Thymus (tissue), 14 donors: ENCODE measurements at places on chromosomes 2 and 18. TPM values are rescaled to one million over a fixed set of nuclear protein-coding genes. Genes with fewer than 3 reads are reported as not detected.

The GAD1 gene
- total RNA-seq, result 1.0 TPM

The AAK1 gene
- 17.4 TPM for total RNA-seq

The ADD2 gene
- total RNA-seq, result 0.90 TPM

The ABCG8 gene
- total RNA-seq, result under 0.01 TPM

The CDH7 gene
- total RNA-seq, result 2.5 TPM

DNA sequence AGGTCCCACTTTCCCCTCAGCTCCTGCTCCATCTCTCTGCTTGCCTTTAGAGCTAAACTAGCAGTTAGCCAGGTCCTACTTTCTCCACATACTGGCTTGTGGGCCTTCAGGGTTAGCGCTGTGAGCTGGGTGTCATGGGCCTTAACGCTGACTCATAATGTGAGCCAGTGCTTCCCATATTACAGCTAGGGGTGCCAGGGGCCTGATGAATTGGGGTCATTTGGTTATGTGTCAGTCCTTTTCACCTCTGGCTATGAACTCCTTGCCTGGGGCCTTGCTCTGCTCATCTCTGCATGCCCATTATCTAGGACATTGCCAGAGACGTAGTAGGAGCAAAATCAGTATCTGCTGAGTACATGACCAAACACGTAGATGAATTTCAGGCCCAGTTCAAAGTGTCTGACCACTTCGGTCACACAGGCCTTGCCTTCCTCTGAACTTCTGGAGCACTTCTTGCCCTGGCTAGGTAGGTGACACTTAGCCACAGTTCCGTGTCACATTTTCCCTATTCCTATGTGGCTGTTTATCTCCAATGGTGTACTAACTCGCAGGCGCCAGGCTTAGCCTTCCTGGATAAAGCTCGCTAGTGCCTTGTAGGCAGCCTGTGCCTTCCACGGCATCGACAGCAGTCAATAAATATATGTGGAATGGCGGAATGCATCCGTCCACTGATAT is 103.2 kb upstream of the SIX3 start:
- no peak overlapping the region for H3K4me3 ChIP-seq
- H3K27me3 ChIP-seq, result no peaks in the 10 kb centered on the region
- H3K36me3 ChIP-seq, result no peaks in the 10 kb centered on the region
- no peak for DNase-seq
- no peaks in the 10 kb centered on the region for H3K4me1 ChIP-seq
- no peak overlapping the region for H3K27ac ChIP-seq

DNA sequence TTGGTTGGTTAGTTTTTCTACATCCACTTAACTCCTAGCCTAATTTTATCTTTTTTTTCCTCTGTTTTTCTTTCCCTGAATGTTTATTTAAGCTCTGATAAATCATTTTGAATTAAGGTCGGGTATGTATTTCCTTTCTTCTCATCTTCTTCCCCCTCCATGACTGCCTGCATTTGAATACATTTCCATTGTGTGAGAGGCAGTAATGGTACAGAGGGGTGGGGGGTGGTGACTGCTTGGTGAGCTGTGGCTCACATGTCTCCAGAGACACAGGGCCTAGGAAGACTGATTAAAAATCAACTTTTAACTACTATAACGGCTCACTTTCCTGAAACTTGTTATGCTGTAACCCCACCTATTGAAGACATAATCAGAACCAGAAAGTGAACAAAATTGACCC is 58.0 kb downstream of the NEDD4L start:
- no peak overlapping the region for H3K27ac ChIP-seq
- no peaks in the 10 kb centered on the region for H3K36me3 ChIP-seq
- H3K4me1 ChIP-seq, result no peaks in the 10 kb centered on the region
- H3K27me3 ChIP-seq, result no peaks in the 10 kb centered on the region

GRCh38 chr2:201654616-201655384 is 11.5 kb upstream of the TMEM237 start:
- no peaks in the 10 kb centered on the region for H3K27me3 ChIP-seq
- no peaks in the 10 kb centered on the region for H3K4me1 ChIP-seq
- DNase-seq, result no peak
- no peak overlapping the region for H3K4me3 ChIP-seq
- H3K36me3 ChIP-seq, result no peaks in the 10 kb centered on the region
- H3K27ac ChIP-seq, result no peak overlapping the region

- H3K36me3 ChIP-seq, result no peaks in the 10 kb centered on the region
- DNase-seq, result no peak
- H3K4me3 ChIP-seq, result no peak overlapping the region
- H3K27me3 ChIP-seq, result no peaks in the 10 kb centered on the region
- peak overlapping the region; percentile 26 for H3K27ac ChIP-seq
- peaks cover 4% of the 10 kb centered on the region for H3K4me1 ChIP-seq
Observed at GRCh38 chr2:43518181-43518580, 77.7 kb downstream of the THADA start.

DNA sequence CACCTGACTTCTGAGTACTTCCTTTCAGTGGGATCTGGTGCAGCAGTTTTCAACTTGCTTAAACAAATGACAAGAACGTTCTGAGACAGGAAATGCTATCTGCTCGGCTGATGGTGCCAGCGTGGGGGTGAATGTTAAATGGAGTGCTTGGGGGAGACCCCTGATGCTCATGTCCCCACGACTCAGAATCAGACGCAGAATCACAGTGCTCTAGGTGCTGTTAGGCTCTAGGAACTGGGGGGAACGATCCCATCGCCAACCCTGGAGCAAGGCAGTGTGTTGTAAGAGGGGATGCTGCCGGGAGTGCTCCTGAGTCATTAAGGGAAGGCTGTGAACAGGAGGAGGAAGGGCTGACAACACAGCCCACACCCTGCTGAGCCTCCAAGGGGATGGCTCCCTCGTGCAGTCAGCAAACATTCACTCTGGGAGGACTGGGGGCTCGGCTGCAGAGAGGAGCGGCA is 34.1 kb upstream of the KCNF1 start:
- no peaks in the 10 kb centered on the region for H3K36me3 ChIP-seq
- no peak overlapping the region for H3K27ac ChIP-seq
- no peak for DNase-seq
- no peak overlapping the region for H3K4me3 ChIP-seq
- H3K4me1 ChIP-seq, result no peaks in the 10 kb centered on the region

- peak overlapping the region; percentile 37 for H3K4me3 ChIP-seq
- H3K4me1 ChIP-seq, result peaks cover 7% of the 10 kb centered on the region
- H3K36me3 ChIP-seq, result no peaks in the 10 kb centered on the region
- DNase-seq, result no peak
- peaks cover 86% of the 10 kb centered on the region for H3K27me3 ChIP-seq
Observed at GRCh38 chr2:72144632-72145288, 2.9 kb downstream of the CYP26B1 start.

GRCh38 chr2:160022162-160022561 is 40.3 kb downstream of the PLA2R1 start:
- no peak overlapping the region for H3K27ac ChIP-seq
- H3K4me3 ChIP-seq, result no peak overlapping the region
- no peaks in the 10 kb centered on the region for H3K27me3 ChIP-seq
- no peaks in the 10 kb centered on the region for H3K4me1 ChIP-seq

DNA sequence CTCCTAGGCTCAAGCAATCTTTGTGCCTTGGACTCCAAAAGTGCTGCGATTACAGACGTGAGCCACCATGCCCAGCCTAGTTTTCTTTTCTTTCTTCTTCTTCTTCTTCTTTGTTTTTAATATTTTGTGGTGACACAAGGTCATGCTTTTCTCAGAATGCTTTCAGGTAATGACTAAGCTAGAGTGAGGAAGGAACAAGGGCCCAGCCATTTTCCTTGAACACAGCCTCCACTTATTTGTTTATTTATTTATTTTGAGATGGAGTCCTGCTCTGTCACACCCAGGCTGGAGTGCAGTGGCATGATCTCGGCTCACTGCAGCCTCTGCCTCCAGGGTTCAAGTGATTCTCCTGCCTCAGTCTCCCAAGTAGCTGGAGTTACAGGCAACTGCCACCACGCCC is 74.3 kb upstream of the ST3GAL5 start:
- H3K4me3 ChIP-seq, result no peak overlapping the region
- no peak for DNase-seq
- no peaks in the 10 kb centered on the region for H3K36me3 ChIP-seq
- H3K27ac ChIP-seq, result no peak overlapping the region
- no peaks in the 10 kb centered on the region for H3K27me3 ChIP-seq

GRCh38 chr2:225319872-225320271 is 79.6 kb upstream of the NYAP2 start:
- DNase-seq, result no peak
- no peaks in the 10 kb centered on the region for H3K4me1 ChIP-seq
- H3K27me3 ChIP-seq, result no peaks in the 10 kb centered on the region
- no peak overlapping the region for H3K4me3 ChIP-seq
- no peaks in the 10 kb centered on the region for H3K36me3 ChIP-seq
- H3K27ac ChIP-seq, result no peak overlapping the region

- no peak overlapping the region for H3K27ac ChIP-seq
- no peak for DNase-seq
- H3K4me3 ChIP-seq, result no peak overlapping the region
- H3K4me1 ChIP-seq, result peaks cover 19% of the 10 kb centered on the region
Observed at GRCh38 chr2:127104166-127104660, 2.7 kb downstream of the BIN1 start.

DNA sequence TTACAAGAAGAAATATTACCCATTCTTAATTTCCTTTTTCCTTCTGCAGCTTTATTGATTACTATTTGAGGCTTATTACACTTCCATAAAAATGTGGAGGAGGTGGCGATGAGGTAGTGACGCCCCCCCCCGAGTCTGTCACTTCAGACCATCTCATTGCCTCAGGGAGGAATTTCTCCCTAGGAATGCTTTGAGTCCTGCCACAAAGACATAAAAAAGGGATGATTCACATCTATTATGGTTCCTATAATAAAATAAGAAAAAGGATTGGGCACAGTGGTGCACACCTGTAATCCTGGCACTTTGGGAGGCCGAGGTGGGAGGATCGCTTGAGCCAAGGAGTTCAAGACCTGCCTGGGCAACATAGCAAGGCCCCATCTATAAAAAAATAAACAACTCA is 93.7 kb downstream of the AOX1 start:
- no peaks in the 10 kb centered on the region for H3K27me3 ChIP-seq
- no peak overlapping the region for H3K4me3 ChIP-seq
- no peak overlapping the region for H3K27ac ChIP-seq
- peaks cover 13% of the 10 kb centered on the region for H3K4me1 ChIP-seq

GRCh38 chr2:106685180-106685897 is 198.2 kb downstream of the CD8B2 start:
- H3K27me3 ChIP-seq, result no peaks in the 10 kb centered on the region
- no peak overlapping the region for H3K27ac ChIP-seq
- no peak for DNase-seq
- no peaks in the 10 kb centered on the region for H3K36me3 ChIP-seq

GRCh38 chr2:100753444-100753843 is 66.5 kb upstream of the NPAS2 start:
- H3K4me3 ChIP-seq, result no peak overlapping the region
- no peak for DNase-seq
- no peak overlapping the region for H3K27ac ChIP-seq
- H3K36me3 ChIP-seq, result no peaks in the 10 kb centered on the region
- H3K4me1 ChIP-seq, result no peaks in the 10 kb centered on the region

GRCh38 chr2:214311931-214312749 is 98.7 kb upstream of the VWC2L start:
- no peak for DNase-seq
- no peak overlapping the region for H3K4me3 ChIP-seq
- no peaks in the 10 kb centered on the region for H3K36me3 ChIP-seq
- H3K27me3 ChIP-seq, result no peaks in the 10 kb centered on the region
- H3K4me1 ChIP-seq, result no peaks in the 10 kb centered on the region

- DNase-seq, result no peak
- H3K36me3 ChIP-seq, result no peaks in the 10 kb centered on the region
- H3K27ac ChIP-seq, result no peak overlapping the region
- no peak overlapping the region for H3K4me3 ChIP-seq
- H3K27me3 ChIP-seq, result no peaks in the 10 kb centered on the region
Observed at GRCh38 chr2:68018727-68019126, 44.1 kb downstream of the C1D start.

- H3K36me3 ChIP-seq, result no peaks in the 10 kb centered on the region
- H3K27ac ChIP-seq, result no peak overlapping the region
- peaks cover 55% of the 10 kb centered on the region for H3K27me3 ChIP-seq
- DNase-seq, result no peak
Observed at GRCh38 chr2:17540813-17541530, 476 bp downstream of the VSNL1 start.

- H3K4me3 ChIP-seq, result no peak overlapping the region
- H3K27me3 ChIP-seq, result no peaks in the 10 kb centered on the region
Observed at GRCh38 chr2:219210196-219210885, 3.8 kb downstream of the ZFAND2B start.

DNA sequence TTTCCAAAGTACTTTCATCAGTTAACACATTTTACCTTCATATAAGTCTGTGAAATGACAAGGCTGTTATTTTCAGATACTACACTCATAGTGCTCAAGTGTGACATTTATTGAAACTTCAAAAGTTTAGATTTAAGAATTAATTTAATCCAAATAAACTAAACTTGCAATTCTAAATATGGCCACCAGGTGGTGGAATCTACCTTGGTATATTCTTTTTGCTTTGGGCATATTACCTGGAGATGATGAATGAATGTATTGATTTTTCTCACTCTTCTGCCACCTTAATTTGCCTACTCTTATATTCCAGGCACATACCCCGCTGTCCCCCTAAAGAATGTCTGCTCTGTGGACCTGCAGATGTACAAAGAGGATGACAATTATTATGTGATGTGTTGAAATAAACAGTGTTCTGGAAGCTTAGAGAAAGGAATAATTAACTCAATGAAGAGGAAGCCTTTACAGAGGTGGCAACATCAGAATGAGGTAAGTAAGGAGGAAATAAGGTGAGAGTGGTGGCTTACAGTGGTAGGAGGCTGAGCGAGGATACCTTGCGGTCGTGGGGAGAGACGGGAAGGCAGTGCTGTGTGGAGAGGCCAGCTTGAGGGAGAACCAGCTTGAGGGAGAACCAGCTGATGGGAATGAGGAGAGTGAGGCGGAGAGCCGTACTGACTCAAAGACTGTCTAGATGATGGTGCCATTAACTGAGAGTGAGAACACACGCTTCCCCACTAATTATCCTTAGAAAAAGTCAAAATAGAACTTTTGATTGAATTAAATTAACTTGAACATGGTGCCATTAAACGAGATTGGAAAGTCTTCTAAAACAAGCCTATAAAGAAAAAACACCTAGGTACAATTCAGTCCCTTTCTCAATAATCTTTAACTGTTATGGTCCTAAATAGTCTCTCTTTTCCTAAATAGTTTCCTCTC is 179.5 kb downstream of the CELF4 start:
- H3K27me3 ChIP-seq, result no peaks in the 10 kb centered on the region
- peak; percentile 8 for DNase-seq
- no peaks in the 10 kb centered on the region for H3K4me1 ChIP-seq
- no peak overlapping the region for H3K27ac ChIP-seq

- no peak overlapping the region for H3K4me3 ChIP-seq
- no peaks in the 10 kb centered on the region for H3K27me3 ChIP-seq
- H3K4me1 ChIP-seq, result peaks cover 9% of the 10 kb centered on the region
- H3K27ac ChIP-seq, result no peak overlapping the region
Observed at GRCh38 chr2:204046145-204046544, 109.6 kb downstream of the ICOS start.
